ENCODE measurements at places on chromosomes 11 and 22. TPM values are rescaled to one million over a fixed set of nuclear protein-coding genes. Genes with fewer than 3 reads are reported as not detected.
A peak's percentile ranks its signal among the peaks of the same experiment; 100 is the strongest.

Gene NRGN
- 0.83 TPM for total RNA-seq

Gene SELENOM
- 46.2 TPM for total RNA-seq

Gene SEC14L2
- 54.8 TPM for total RNA-seq

Gene CASTOR1
- total RNA-seq: 11.7 TPM

DNA sequence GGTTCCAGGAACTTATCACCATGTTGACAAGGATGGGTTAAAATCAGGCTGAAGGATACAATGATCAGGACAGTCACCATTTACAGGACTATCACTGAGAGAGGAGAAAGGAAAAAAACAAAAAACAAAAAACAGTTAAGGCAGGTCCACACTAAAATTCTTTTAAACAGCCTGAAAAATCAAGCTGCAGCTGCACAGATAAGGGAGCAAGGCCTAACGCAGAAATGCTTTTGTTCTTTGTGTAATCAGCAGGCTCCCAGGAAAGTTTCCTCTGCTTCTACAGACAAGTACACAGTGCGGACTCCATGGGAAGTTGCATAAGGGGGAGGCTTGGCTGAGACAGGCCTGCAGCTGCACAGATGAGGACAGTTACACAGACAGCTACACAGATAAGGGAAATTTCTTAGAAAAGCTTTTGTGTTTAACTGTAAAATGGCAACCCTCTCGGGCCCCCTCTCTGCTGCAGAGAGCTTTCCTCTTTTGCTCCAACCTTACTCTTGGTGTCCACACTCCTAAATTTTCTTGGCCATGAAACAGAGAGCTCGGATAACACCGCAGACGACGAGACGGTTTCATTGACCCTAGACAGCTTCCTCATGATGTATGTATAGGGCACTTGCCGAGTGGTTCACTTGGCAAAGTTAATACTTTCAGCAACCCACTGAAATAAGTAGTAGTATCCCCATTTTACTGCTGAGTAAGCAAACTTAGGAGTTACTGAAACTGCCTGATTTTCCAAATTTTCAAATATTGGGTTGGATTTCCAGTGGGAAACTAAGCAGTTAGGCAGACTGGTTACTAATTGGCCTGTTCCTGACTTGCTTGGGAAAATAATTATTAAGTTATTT lies 45.5 kb downstream of the PIWIL3 start:
- H3K4me1 ChIP-seq: peaks cover 12% of the 10 kb centered on the region
- H3K27ac ChIP-seq: peak overlapping the region; percentile 41
- H3K27me3 ChIP-seq: no peaks in the 10 kb centered on the region
- peak; percentile 74 for DNase-seq
- H3K4me3 ChIP-seq: no peak overlapping the region

DNA sequence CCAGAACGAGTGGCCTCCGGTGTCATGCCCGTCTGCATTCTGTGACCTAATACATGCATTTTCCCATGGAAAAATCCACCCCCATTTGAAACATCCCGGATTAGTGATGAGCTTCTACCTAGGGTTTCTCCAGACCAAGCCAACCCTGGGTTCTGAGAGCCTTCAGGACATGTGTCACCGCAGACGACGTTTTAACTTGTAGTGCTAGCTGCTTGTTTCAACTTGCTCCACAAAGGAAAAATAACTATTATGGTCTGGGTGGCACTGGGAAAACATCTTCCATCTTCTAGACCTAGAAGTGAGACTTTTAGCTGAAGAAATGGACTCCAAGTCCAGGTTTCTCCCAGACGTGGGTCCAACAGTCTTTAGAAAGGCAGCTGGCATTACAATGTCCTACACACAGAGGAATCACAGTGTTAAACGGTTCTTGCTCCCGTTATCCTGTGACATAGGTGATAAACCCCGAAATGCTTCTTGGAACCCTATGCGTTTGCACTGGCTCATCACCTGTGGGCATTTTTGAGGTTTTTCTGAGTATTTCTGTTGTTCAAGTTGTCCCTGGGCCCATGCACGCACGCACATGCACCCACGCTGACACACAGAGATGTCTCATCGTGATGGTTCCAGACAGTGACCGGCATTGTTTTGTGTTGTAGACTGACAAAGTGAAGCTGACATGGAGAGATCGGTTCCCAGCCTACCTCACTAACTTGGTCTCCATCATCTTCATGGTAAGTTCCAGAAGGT lies 46.6 kb upstream of the FADD start:
- H3K36me3 ChIP-seq: peaks cover 4% of the 10 kb centered on the region
- no peak overlapping the region for H3K27ac ChIP-seq
- H3K4me1 ChIP-seq: peaks cover 2% of the 10 kb centered on the region
- H3K4me3 ChIP-seq: no peak overlapping the region

DNA sequence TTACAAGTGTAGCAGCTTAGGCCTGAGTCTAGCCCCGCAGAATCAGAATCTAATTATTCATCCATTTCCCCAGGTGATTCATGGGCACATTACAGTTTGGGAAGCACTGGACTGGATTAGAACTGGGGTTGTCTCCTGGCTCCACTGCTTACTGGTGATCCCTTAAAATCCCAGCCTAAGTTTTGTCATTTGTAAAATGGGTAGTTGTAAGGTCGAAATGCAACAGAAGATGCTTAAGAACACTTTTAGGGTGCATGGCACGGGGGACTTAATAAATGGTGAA lies 1.3 kb downstream of the STX3 start:
- H3K36me3 ChIP-seq: no peaks in the 10 kb centered on the region
- no peak overlapping the region for H3K27ac ChIP-seq
- no peaks in the 10 kb centered on the region for H3K27me3 ChIP-seq

DNA sequence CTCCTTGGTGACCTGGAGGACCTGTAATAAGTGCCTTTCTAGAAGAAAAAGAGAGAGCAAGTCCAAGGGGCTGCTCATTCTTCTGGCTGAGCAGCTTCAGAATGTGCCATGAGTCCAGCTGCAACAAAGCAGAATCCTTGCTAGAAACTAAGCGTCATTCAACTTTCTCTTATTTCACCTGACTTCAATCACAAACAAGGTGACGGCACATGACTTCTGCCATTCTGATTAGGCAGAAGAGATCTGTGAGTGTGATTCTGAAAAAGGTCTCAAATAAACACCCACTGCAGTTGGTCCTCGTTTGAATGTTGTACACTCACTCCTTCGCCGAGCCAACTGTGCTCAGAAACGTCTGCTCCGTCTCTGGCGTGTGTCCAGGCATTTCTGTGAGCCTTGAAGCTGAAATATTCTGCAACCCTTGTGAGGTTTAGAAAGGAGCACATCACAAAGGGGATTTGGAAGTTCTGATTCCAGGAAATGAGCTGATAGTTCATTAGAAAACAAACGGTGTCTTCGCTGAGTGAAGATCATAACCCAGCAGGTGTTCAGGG lies 623.8 kb upstream of the KIRREL3 start:
- no peaks in the 10 kb centered on the region for H3K36me3 ChIP-seq
- no peak overlapping the region for H3K27ac ChIP-seq
- no peaks in the 10 kb centered on the region for H3K4me1 ChIP-seq

GRCh38 chr11:72985645-72986044 lies 156.5 kb downstream of the FCHSD2 start:
- no peak overlapping the region for H3K4me3 ChIP-seq
- DNase-seq: peak; percentile 11
- H3K36me3 ChIP-seq: peaks cover 1% of the 10 kb centered on the region
- no peaks in the 10 kb centered on the region for H3K27me3 ChIP-seq
- H3K4me1 ChIP-seq: peaks cover 2% of the 10 kb centered on the region

- H3K36me3 ChIP-seq: no peaks in the 10 kb centered on the region
- no peaks in the 10 kb centered on the region for H3K27me3 ChIP-seq
- peaks cover 2% of the 10 kb centered on the region for H3K4me1 ChIP-seq
- no peak overlapping the region for H3K4me3 ChIP-seq
Observed at GRCh38 chr11:15144347-15144746, 29.6 kb downstream of the INSC start.

DNA sequence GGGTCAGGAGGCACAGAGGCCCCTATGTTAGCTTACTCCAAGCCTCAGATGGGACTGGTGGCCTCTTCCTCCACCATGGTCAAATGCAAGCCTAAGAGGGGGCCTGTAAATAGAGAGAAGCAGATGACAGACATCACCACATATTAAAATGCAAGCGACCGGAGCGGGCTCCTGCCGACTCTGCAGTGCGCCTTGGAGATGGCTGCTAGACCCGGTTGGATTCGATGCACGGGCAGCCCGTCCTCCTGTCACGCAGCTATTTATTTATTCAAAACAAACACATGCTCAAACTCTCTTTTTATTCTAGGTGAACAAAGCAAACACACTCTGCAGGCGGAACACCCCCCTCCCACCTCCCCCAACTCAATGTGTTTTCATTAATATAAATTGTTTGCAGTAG lies 208.0 kb downstream of the DSCAML1 start:
- H3K4me3 ChIP-seq: no peak overlapping the region
- H3K27ac ChIP-seq: no peak overlapping the region
- DNase-seq: no peak
- H3K4me1 ChIP-seq: no peaks in the 10 kb centered on the region
- H3K36me3 ChIP-seq: no peaks in the 10 kb centered on the region
- peaks cover 9% of the 10 kb centered on the region for H3K27me3 ChIP-seq

DNA sequence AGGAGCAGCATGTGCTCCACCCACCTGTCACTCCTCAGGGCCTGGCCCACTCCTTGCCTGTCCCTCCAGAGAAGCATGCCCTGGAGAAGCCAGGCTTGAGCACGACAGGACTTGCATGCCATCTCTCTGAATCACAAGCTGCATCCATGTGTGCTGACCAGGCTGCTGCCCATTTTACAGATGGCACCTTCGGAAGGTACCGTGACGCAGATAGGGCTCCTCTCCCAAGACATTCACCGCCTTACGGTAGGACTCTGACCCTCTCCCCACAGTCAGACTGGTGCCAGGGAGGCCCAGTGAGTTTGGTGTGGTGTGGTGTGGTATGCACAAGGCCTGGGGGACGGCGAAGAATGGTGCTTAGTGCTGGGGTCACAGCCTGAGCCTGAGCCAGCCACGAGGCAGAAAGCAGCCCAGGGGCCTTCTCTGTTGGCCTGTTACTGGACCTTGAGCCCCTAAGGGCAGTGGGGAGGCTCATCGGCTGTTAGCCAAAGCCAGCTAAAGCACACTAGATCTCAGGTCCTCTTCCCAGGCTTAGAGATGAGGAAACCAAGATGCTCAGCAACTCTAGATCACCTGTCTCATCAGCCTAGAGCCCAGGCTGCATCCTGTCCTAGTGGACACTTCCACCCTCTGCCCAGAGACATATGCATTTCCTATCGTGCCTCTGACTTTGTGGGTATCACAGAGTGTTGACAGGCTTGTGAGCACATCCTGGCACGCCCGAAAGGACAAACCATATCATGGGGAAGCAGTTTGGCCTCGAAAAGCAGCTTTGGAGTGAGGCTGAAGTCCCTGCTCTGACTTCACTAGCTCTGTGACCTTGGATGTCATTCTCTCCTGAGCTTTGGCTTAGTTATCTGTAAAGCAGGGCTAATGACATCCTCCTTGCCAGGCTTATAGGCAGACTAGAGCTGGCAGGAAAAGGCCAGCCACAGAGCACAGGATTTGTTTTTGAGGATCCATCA lies 17.8 kb downstream of the CYB5R2 start:
- no peak overlapping the region for H3K4me3 ChIP-seq
- DNase-seq: no peak
- H3K4me1 ChIP-seq: no peaks in the 10 kb centered on the region
- H3K27me3 ChIP-seq: no peaks in the 10 kb centered on the region
- peaks cover 2% of the 10 kb centered on the region for H3K36me3 ChIP-seq

DNA sequence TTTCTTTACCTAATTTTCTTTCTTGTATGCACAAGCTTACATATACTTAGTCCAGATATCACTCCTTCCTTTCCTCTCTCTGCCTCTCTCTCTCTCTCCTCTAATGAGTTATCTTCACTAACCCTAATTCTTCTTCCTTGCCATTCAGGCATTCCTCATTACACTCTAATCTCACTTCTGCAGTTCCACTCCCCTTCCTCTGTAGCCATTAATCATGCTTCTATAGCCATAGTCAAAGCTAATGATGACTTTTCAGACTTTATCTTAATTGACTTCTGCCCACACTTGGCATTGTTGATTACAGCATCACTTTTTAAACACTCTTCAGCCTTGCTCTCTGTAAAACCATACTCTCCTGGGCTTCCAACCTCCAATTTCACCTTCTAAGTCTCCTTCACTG lies 35.3 kb upstream of the SC5D start:
- DNase-seq: no peak
- H3K4me1 ChIP-seq: no peaks in the 10 kb centered on the region
- no peaks in the 10 kb centered on the region for H3K36me3 ChIP-seq
- H3K27me3 ChIP-seq: peaks cover 3% of the 10 kb centered on the region

DNA sequence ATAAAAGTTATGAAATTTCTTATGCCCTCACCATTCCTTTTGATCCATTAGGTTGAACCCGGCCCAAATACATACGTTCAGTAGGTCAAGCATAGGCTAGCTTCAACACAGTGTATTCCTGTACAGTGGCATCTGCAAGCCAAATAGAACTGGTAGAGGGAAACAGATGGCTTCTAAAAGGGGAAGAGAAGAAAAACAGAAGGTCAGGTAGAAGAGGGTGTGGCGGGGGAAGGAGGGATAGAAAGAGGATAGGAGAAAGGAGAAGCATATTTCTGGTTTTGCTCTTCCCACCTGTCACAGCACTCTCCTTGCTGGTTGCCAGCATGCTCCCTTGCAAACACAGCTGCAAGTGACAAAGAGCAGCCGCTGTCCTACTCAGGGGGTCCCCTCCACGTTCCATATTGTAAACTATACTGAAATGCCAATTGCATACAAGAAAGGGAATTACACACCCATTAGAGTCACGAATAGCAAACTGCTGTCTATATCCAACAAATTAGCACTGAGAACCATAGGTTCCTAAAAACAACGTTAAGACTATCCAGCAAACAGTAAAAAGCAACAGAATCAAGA lies 71.8 kb downstream of the PHF21A start:
- no peak overlapping the region for H3K27ac ChIP-seq
- no peak for DNase-seq
- peaks cover 16% of the 10 kb centered on the region for H3K4me1 ChIP-seq
- no peaks in the 10 kb centered on the region for H3K36me3 ChIP-seq

DNA sequence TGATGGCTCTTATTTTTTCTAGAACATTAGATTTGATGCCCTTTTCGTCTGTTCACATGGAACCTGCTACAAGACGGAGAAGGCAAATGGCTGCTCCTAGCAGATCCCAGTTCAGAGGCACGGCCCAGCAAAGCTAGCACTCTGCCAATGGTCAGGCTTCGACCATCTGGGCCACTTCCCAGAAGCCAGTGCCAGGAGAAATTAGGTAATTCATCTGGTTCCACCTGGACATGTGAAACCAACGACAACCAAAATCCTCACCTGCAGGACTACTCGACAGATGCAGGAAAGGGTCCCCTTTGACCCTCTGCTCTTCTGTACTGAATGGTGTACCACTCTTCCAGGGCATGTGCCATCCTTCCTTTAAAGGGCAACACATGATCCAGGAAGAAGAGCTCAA lies 25.4 kb downstream of the MICAL3 start:
- H3K36me3 ChIP-seq: no peaks in the 10 kb centered on the region
- no peak overlapping the region for H3K27ac ChIP-seq
- H3K27me3 ChIP-seq: no peaks in the 10 kb centered on the region
- H3K4me3 ChIP-seq: no peak overlapping the region
- H3K4me1 ChIP-seq: peaks cover 4% of the 10 kb centered on the region

- no peak overlapping the region for H3K27ac ChIP-seq
- H3K27me3 ChIP-seq: no peaks in the 10 kb centered on the region
- no peak overlapping the region for H3K4me3 ChIP-seq
- 0 out of 2 replicates have a peak, but pooled peaks cover 1% of the 10 kb centered on the region for H3K4me1 ChIP-seq
- H3K36me3 ChIP-seq: peaks cover 49% of the 10 kb centered on the region
Observed at GRCh38 chr11:33068611-33069340, 29.4 kb downstream of the TCP11L1 start.
